ENCODE measurements at places on chromosomes 5 and 9.

- DNase-seq: peak; percentile 17
These were observed 30.4 kb downstream of the GNG10 start for GRCh38 chr9:111691672-111692329.

DNA sequence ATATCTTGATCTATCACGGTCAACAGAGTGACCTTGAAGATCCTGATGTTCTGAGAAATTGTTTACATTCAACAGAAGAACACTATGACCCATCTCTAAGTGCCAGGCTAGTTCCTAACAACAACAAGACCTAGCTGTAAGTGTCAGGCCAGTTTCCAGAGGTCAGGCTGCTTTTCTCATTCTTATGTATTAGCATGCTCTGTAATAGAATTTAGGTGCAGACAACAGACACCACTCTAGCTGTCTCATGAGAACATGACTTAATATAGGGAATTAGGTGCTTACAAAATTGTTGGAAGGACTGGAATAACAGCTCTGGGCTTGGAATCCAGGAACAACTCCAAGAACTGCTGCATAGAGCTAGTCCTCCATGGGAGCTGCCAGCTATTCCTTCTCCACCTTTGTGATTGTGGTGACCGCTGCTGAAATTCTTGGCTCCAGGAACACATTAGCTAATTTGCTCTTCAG lies 138.7 kb downstream of the SNX18 start:
- no peak for DNase-seq

GRCh38 chr9:133609311-133610098 lies at the start of gene FAM163B:
TSS of gene FAM163B (minus strand) at chr9:133609389. CDS start at chr9:133580223, 29,166 bp downstream.
- DNase-seq: no peak

- no peak for DNase-seq
These were observed 183.3 kb upstream of the DMAC1 start for GRCh38 chr9:7982907-7983306.

- DNase-seq: no peak
These were observed 136.2 kb upstream of the LPCAT1 start for GRCh38 chr5:1660001-1660400.

DNA sequence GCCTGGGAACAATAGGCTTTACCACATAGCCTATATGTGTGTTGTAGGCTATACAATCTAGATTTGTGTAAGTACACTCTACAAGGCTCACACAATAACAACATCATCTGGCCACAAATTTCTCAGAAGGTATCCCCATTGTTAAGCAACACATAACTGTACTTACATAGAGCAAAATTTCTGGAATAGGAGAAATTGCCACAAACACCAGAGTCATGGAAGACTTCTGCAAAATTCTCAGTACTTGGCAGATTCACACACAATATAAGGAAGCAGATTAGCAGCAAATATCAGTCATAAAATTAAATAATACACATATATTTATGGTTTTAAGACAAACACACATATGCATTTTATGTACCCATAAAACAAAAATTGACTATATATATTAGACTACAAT lies 16.4 kb downstream of the GNAQ start:
- no peak for DNase-seq

GRCh38 chr9:16171911-16172310 lies 619.1 kb downstream of the CCDC171 start:
- no peak for DNase-seq

DNA sequence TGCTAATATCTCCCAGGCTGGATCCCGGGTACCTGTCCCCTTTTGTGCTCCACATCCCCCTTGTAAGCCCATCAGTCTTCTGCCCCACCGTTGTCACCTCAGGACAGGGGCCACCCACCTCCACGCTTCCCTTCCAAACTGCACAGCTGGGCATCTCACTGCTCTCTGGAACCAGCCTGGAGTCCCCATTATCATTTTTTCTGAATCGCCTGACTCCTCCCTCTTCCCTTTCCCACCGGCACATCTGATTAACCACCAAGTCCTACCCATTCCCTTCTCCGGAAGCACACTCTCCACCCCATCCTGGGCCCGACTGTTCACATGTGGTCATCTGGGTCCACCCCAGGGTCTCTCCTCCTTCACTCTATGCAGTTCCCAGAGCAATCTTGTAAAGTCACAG lies 53.9 kb downstream of the PSD2 start:
- no peak for DNase-seq

GRCh38 chr9:104143550-104143910 lies 49.4 kb downstream of the SMC2 start:
- DNase-seq: peak; percentile 5

DNA sequence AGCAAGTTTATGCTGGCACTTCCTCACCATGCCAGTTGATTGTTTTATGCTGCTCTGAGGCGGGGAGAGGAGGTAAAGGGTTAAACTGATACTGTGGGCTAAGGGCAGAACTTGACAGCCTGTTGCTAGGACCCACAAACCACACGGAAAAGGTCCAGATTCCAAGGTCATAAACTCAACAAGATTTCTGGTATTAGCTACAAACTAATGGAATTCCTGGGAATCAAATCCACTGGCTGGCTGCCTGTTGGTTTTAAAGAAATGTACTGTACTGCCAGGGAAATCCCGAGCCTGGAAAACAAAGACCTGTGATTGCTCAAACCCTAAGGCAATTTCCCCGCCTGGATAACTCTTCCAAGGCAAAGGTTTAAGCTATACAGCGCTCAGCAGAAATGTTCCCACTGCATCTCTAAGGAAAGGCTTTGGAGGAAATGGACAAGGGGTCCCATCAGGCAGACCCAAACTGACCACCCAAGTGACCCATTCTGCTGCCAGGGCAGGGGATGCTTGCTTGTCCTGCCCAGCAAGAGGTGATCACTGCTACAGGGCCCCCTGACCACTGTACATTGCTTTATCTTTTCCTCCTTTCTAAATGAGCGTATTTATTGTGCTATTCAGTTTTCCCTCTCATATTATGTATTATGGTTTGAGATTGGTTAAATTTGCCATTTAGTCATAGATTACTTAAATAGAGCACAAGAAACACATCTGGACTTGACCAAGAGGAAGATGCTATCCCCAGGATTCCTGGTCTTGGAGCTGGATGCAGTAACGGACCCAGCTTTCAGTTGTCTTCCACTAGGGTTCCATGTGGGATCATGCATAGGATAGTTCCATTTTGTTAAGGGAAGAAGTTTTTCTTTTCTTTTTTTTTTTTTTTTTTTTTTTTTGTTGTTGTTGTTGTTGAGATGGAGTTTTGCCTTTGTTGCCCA lies 124.3 kb downstream of the SUSD1 start:
- DNase-seq: no peak

DNA sequence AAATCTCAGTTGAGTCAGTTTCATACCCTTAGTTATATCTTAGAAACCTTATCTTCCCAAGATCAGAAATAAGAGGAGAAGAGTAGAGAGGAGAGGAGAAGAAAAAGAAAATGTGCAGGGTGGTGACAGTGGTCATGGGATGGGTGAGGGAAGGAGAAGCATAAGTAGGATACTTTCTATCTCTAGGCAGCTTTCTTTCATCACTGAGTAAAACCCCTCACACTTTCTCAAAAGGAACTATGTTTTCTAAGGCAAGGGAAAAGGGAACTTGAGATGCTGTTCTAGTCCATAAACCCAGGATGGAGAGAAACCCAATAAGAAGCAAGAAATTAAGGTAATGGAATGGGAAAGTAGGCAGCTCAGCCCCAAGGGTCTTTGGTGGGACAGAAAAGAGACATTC lies 225.3 kb downstream of the MCTP1 start:
- DNase-seq: no peak

GRCh38 chr5:102888483-102888882 lies 133.4 kb downstream of the PAM start:
- DNase-seq: no peak

- no peak for DNase-seq
These were observed 29.8 kb downstream of the TARS1 start for GRCh38 chr5:33470544-33470943.

- no peak for DNase-seq
These were observed 151.2 kb downstream of the ZDHHC21 start for GRCh38 chr9:14542071-14542470.

DNA sequence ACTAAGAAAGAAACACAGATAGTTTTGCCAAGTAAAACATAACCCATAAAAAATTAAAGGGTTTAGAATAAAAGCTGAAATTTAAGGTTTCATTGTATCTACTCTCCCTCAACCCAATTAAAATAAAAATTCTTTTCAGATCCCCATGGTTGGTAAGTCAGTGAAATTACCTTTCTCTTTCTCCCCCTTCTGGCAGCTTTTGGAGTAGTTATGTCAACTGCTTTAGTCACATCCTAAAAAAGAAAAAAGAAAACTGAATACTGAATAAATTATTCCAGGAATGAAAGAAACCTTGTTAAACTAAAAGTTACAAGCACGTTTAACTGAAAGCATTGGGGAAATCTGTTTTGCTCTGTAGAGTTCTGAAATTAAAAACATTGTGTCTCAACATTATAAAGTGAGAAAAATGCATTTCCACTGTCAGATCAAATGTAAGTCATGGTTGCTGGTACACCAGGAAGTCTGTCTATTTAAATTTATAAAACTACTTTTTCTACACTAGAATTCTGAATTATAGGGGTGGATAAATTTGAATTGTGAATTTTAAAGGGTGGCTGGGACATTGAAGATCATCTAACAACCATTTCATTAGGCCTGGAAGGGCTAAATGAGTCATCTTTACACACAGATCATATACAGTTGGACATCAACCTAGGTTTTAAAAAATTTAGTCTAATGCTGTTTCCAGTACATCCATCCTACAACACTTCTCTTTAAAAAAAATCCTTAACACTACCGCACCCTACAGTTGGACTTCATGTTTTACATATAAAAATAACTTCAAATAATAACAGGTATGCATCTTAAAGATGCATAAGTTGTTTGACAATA lies 24.7 kb downstream of the PSIP1 start:
- DNase-seq: peak; percentile 10

- DNase-seq: no peak
These were observed 331.3 kb upstream of the SEMA6A start for GRCh38 chr5:116905885-116906284.

DNA sequence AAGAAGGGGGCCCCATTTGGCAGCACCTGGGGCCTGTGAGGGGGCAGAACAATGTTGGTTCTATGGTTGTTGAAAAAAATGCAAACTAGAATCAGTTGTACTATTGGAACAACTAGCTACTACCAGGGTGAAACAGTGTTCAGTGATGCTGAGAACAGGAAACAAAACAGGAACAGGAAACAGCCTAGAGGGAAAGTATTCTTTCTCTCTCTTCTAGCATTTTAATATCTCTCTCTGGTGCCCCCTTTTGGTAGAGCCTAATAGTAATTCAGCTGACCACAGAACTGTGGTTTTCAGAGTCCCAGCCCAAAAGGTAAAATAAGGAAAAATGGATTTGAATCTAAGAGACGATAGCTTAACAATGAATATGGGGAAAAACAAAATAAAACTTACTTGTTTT lies 138.0 kb upstream of the KCNN2 start:
- DNase-seq: peak; percentile 2

DNA sequence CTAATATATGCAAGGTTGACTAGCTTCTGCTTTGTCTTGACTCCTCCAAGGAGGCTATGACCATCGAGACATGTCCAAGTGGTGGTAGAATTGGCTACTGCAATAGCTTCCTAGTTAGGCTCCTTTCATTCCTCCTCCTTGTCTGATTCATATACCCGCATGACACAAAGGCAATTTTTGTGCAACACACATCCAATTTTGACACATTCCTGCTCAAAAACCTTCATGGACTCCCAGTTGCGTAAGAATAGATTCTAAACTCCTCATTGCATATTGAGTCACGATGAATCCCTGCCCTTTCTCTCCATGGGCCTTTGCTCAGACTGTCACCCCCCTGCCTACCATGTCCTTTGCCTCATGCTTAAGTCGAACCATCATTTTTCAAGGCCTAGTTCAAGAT lies 344.5 kb downstream of the ACTL7B start:
- no peak for DNase-seq

- no peak for DNase-seq
These were observed 1.1 kb downstream of the PRKACG start for GRCh38 chr9:69012696-69013381.

DNA sequence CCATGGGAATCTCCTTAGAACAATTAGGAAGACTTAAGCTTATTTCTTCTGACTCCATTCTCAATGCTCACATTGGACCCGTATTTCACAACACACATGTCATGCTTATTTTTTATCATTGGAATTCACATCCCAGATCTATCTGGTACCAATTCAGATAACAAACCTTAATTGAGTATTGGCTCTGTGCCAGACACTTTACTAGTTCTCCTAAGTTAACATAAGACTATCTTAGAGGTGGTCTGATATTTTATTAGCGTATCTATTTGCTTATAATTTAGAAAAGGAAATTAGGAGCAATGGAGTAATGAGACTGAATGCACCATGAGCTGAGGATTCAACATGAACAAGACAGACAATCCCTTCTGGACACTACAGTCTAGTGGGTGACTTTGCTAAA lies 45.1 kb downstream of the FBXL7 start:
- no peak for DNase-seq

GRCh38 chr9:119834064-119834620 lies 464.9 kb upstream of the BRINP1 start:
- DNase-seq: no peak

GRCh38 chr9:2545881-2546490 lies 75.6 kb upstream of the VLDLR start:
- no peak for DNase-seq

DNA sequence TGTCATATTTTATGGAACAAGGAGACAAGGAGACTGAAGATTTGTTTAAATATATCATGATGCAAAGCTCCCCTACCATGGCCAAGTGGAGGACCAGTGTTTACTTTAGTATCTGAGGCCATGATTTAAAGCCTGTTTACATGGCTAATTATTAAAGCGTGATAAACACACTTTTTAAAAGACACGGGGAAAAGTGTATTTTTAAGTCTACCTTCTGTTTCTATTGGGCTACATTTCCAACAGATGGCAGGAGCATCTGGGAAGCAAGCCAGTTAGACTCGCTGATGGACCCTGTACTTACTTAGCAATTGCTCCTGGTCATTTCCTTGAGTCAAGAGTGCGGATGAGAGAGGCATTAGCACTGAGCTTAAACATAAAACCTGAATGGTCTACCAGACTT lies 480.3 kb upstream of the SEMA6A start:
- DNase-seq: no peak

DNA sequence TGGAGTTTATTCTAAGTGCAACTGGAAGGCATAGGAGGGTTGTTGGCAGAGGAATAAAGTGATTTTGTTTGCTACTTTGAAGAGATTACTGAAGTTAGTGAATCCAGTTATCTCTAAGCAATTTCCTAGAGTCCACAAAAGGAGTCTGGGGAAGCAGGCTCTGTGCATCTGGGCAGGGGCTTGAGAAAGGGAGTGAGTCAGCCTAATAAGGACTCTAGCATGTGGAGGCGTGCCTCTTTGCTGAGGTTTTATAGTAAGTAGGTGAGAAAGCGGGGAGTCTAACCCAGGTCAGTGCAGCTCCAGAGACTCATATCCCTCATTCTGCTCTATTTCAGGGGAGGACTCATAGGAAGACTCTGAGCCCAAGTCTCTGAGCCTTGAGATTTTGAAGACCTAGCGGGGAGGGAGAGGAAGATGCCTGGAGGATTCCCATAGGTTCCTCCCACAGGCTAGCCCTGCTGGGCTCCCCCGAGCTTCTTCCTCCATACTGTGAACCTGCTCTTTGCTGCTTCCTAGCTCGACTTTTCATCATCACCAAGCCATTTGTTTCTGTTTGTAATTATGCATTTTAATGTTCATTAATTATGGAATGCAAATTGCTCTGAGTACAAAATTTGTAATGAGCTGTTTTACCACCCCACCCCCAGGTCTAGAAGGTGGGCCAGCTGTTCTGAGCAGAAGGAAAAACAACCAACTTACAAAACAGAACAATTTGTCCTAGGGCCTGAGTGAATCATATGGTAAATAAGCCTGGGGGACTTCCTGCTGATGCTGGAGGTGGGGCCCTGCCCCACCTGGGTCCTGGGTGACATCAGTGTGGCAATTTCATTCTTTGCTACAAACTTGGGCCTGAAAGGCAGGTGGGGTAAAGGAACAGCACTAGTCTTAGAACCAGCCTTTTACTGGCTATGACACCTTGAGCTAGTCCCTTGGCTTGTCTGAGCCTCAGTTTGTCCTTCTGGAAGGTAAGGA lies 150.2 kb downstream of the TRIM32 start:
- DNase-seq: no peak
